Activated CD4-positive, alpha-beta T cell treated with anti-CD3 and anti-CD28 coated beads, Interleukin-2, amount 50 U/mL, for 4 hours (primary cell): ENCODE measurements at places on chromosomes 3 and 15.

DNA sequence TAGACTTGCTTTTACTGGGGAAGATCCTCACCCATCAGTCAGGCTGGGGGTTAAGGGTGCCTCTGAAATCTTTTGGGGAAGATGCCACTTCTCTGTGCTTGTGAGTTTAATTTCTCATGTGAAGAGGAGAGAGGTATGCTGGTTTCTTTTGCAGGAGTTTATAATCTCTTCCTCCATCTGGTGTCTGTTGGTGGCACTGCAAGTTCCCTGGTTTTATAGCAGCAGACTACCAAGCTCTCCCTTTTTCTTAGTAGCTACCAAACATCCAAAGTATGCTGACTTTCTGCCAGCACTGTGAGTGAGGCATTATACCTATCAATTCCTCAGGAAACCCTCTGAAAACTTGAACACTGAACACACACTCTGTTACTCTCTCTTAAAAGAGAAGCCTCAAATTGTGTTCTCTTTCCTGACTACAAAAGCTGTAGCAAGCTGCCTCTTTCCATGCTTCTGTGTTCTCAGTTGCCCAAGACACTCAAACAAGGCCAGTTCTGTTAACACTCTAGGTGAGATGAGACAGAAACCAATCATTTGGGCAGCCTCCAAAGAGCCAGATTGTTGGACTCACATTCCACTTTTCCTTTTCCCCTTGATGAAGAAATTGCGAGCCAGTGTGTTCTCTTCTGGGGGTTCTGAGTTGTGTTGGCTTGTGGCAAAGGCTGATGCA lies 299.5 kb downstream of the GAP43 start:
- no peak for DNase-seq

- DNase-seq = no peak
These were observed 77.5 kb upstream of the PRR23C start for GRCh38 chr3:139122221-139122581.

DNA sequence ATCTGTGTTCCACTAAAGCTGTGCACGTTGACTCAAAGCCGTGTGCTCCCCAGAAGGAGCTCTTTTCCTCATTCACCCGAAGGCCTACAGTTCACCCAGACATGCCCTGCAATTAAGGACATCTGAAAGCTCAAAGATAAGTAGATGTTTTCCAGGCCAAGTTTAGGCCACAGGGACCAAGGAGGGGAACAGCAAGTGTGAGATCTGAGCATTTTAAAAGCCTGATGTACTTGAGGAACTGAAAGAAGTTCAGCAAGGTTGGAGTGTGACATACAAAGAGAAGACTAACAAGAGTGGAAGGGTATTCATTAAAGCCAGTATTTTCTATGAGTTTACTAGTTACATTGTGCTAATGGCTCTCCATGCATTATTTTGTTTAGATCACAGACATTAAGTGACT lies 68.0 kb downstream of the CASR start:
- no peak for DNase-seq

DNA sequence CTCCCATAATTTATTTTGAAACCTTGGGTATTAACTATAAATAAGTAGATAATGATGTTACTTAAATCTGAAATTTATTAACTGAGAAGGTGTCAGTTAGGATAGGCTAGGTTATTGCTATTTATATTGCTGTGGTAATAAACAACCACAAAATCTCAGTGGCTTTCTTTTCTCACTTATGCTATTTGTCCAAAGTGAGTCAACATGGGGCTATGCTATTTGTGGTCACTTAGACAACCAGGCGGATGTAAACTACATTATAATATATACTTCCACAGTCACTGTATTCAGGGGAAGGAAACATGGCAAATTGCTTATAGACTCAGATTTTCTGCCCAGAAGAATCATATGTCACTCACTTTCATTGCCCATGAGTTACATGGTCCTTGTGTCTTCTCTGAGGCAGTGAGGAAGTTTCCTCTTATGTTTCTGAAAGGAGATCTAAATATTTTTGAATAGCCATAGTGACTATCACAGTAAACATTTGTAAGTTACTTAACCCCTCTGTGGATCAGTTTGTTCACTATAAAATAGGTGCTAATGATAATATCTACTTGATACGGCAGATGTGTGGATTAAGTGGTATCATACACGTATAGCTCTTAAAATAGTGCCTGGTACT lies 19.8 kb downstream of the HMG20A start:
- no peak for DNase-seq

DNA sequence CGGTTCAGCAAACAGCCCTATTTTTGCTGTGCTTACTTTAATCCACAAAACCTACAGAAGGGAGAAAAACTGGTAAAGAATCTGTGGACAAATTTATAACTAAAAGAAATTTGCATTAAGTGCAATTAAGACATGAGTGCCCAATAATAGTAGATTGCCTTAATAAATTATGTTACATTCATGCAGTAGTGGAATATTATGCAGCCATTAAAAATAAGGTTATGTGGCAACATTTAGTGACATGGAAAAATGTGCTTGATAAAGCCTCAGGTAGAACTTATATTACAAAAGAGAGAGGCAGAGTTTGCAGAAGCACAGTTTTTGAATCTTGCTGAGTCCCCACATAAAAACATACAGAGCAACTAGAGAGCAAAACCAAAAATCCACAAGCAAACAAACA lies 253.0 kb downstream of the FOXP1 start:
- no peak for DNase-seq

GRCh38 chr3:131223373-131224289 lies 157.9 kb upstream of the NUDT16 start:
- no peak for DNase-seq

GRCh38 chr3:31295150-31295765 lies 237.5 kb upstream of the STT3B start:
- no peak for DNase-seq

- no peak for DNase-seq
These were observed 589.3 kb downstream of the UNC13C start for GRCh38 chr15:54567408-54568035.

DNA sequence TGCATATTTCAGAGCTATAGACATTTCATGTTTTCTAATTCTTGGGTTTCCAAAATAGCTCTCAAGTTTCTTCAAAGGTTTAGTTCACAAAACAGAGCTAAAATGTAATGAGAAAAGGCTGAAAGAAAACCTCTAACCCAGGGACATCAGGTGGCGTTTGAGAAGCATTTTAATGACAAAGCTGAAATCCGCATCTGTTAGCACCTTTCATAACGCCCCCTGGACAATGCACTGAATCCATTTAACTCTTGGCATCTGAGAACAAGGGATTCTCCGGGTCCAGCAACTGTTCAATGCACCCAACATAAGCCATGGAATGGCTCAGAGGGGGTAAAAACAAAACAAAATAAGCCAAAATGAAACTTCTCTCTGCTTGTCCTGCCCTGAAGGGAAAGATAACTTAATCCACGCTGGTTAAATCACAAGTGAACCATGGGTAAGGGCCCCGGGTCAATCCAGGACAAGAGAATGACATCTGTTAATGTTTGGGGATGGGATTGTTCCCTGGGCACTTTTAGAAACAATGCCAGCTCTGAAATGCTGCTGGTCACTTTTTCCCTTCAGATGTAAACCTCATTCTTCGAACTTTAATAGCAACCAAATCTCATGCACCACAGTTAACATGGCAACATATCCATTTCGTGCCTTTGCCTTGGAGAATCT lies 466.2 kb upstream of the ADAMTS9 start:
- DNase-seq = no peak

DNA sequence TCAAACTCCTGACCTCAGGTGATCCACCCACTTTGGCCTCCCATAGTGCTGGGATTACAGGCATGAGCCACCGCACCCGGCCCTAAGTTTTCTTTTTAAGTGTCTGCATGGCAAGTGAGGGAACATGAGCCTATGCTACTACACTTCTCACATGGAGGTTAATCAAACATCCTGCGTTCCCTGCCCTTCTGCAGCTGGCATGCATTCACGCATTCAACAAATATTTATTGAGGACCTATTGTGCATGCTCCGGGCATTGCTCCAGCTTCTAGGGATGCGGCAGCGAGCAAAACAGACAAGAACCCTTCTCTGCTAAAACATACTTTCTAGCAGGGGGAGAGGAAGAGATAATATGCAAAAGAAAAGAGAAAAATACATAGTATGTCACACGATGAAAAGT lies 42.6 kb upstream of the ACKR4 start:
- DNase-seq = no peak

- DNase-seq = no peak
These were observed 62.3 kb downstream of the LDHAL6B start for GRCh38 chr15:59268852-59269407.

GRCh38 chr3:45623846-45624245 lies 29.3 kb downstream of the LIMD1 start:
- no peak for DNase-seq

DNA sequence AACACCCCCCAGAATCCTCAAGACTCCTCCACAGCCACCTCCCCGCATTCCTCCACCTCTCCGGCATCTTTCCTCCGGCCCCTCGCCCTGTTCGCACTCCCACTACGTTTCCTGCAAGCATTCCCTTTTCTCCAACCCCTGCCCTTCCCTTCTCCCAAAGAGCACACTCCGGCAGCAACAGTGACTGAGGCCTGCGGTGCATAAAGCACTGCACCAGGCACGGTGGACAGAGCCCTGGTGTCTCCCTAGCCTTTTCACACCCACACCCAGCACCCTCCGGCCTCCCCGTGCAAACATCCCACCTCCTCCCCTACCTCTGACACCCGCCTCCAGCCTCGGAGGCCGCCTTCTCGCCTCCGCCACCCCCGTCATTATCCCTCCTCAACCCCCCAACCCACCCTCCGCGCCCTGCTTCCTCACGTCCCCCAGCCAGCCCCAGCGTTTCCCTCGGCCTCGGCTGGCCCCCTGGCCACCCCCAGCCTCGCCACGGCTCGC lies 577 bp downstream of the ZNF148 start:
- peak; percentile 44 for DNase-seq

DNA sequence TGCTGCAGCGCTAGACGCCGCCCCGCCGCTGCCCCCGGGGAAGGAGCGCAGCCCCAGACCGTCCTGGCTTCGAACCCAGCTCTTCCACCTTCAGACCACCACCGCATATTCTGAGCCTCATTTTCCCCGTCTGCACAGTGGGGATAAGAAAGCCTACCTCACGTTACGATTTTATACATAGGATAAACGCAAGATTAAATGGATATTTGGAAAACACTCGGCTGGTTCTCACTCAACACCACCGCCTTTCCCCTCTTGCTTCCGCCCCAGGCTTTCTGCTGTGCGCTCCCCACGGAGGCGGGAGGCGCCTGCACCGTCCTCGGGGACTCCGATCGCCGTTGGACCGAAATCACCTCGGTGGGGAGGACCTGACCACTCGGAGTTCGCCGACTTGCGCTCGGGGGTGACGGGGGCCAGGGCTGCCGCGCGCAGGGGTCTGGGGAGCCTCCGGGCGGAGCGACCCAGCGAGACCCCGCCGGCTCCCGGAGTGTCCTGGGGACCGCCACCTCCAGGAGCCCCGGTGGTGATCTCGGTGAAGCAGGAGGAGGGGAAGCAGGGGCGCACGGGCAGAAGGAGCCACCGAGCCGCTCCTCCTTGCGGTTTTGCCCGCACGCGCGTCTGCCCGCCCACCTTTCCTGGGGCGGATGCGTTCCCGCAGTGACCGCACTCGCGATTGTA lies 4.0 kb downstream of the FBXL22 start:
- DNase-seq = no peak

- no peak for DNase-seq
These were observed 503.0 kb upstream of the PROK2 start for GRCh38 chr3:72287956-72288355.

GRCh38 chr15:65910341-65910740 lies 41.0 kb downstream of the RAB11A start:
- DNase-seq = no peak

DNA sequence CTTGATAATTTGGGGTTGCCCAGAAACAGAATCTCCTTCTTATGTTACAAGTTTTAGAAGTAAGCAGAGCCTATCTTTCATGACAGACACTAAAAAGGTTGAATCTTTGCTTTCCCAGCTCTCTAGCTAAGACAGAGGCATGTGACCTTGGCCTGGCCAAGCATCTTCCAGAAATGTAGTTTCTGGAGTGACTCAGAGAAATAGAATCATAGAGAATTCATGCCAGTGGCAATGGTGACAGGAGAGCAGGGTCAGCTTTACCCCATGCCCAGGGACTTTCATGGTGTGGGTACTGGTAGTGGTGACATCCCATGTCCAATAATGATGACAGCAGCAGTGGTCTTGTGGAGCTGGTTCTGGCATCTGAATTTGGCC lies 4.0 kb upstream of the PARP6 start:
- no peak for DNase-seq
